Ecto neural progenitor cell (in vitro differentiated cells): ENCODE measurements at places on chromosomes 3 and 15.

GRCh38 chr3:76111808-76112207 is 326.5 kb upstream of the ZNF717 start:
- DNase-seq = no peak

- no peak for DNase-seq
Measured at GRCh38 chr3:53103397-53104296, 26.6 kb downstream of the RFT1 start.

DNA sequence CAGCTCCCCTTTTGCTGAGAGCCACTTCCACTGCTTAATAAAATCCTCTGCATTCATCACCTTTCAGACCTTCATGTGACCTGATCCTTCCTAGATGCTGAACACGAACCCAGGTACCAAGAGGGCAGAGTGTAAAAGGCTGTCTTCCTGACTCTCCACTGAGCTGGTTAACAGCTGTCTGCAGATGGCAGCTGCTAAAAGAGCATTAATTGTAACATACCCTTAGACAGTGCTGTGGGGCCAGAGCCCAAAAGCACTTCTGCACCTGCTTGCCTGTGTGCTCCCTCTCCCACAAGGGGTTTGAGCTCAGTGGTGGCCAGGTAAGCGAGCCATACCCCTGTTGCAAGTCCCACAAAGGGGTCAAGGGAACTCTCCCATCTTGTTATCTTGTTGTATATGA is 187.3 kb downstream of the UBE2E2 start:
- DNase-seq = no peak

DNA sequence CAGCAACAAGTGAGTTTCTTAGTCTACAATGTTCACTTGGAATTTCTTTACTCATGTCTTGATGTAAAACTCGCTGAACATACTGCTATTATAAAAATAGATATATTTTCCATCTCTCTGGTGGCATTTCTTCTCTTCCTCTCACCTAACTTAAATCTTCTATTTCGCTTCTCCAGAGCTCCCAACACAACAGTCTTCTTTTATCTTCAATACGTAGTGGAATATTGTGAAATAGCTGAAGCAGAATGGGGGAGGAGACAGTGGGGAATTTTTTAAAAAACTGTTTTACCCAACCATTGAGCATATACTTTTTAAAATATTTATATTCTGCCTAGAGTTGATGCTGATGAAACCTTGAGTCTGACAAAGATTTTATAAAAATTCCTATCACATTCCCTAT is 548.5 kb downstream of the RBMS3 start:
- no peak for DNase-seq

GRCh38 chr3:39638301-39638700 is 170.8 kb downstream of the MOBP start:
- DNase-seq = no peak

DNA sequence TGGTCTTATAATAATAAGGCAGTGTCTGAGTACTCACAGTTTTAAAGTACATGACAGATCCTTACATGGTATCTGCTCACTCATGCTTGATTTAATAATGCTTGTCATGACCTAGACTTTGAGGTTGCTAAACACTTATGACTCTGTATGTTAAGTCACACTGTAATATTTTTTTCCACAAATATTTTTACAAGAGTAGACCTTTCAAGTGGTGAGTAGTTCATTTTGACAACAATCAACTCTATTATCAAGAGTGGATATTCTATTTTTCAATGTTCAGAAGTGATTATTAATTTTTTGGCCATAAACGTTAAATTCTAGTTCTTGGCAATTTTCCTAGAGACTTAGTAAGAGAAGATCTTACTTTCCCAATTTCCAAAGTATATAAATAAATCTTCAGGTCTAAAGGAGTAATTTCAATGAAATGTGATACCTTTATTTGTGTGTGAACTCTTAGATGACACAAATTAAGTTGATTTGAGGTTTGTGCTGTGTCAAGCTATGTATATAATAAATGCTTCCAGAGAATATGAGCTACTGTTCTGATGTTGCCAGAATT is 104.5 kb downstream of the NLGN1 start:
- no peak for DNase-seq

GRCh38 chr15:89836267-89837133 is 21.8 kb upstream of the ANPEP start:
- DNase-seq = no peak

GRCh38 chr15:62337934-62338333 is 172.8 kb upstream of the C2CD4B start:
- no peak for DNase-seq

GRCh38 chr3:19489936-19490335 is 341.6 kb downstream of the KCNH8 start:
- DNase-seq = no peak

GRCh38 chr3:180829409-180830405 is 82.8 kb upstream of the FXR1 start:
- DNase-seq = no peak

- DNase-seq = no peak
Measured at GRCh38 chr3:142958707-142959106, 4.8 kb downstream of the PAQR9 start.

DNA sequence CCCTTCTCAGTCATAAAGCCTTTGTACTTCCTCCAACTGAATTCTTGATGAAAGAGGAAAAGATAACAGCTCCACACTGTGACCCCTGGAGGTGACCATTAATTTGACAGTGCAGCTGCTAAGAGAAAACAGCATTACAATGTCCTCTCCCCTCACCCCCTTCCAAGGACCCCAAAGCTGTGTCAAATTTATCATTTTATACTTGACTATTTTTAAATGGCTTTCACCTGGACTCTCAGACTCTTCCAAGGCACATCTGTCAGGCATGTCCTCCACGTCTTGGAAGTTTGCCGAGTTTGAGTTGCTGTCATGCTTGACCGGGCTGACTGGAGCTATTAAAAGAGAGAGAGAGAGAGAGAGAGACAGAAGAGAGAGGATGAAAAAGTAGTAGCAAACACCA is 236.5 kb downstream of the WDR72 start:
- DNase-seq = no peak

DNA sequence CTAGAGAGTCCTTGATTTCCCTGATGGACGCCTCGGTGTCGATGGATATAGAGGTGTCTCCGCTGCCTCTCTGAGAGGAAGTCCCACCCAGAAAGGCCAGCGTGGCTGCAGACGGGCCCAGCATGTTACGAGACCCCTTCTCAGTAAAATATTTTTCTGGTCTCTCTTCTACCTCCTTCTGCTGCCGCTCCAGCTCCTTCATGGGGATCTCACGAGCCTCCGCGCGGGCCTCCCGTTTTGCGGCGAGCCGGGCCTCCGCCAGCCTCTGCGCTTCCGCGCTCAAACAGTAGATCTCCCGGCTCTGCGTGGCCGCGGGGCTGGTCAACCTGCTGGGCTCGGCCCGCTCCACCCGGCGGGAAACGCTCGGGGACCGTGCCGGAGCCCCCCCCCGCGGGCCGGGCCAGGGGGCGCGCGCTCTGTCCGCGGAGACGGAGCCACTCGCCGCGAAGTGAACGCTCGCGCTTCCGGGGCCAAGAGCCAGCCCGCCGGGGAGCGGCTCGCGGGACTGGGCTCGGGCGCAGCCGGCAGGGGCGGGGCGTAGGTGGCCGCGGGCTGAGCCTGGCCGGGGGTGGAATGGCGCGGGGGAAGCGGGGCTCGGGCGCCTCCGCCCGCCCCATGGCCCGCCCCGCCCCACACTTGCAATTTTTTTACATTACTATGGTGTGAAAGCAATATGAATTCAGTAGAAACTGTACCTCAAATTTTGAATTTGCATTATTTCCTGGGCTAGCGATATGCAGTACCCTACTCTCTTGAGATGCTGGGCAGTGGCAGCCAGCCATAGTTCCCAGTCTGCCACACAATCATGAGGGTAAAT is 10.2 kb upstream of the KCNMB3 start:
- peak; percentile 77 for DNase-seq

DNA sequence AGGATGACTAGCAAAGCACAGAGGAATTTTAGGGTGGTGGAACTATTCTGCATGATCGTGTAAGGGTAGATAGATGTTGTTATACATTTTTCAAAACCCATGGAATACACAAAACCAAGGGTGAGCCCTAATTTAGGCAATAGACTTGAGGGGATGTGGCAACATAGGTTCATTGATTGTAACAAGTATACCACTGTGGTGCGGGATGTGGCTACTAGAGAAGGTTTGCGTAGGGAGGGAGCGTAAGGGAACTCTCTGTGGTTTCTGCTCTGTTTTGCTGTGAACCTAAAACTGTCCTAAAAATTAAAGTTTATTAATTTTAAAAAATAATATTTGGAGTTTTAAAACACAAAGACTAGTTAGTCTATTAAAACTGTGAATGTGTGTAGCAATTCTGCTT is 202.8 kb downstream of the PLCL2 start:
- no peak for DNase-seq

DNA sequence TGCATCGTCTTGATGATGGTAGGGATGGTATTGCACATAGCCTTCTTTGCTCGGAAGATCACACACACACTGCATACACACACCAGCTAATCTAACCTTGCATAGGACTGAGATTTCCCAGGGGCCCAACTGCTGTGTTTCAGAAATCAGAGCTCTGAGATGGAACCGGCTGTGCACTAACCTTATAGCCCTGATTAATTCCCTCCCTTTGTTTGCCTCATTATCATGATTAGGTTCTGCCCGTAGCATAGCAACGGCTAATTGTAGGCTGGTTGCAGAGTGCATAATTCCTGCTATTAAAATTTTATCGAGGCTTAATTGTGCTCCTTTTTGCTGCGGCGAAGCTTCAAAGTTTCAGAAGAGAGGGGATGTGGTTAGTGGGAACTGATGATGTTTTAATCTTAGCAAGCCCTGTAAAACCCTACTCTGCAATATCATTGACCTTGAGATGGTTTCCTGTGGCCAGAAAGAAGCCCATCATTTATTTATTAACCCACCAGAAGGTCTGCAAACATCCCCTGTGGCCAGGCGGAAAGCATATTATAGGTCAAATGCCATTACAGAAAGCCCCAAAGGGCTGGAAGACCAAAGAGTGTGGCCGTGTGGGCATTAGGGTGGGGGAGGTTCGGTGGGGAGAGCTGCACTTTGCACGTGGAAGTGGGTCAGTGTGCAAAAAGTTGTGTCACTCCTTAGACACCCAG is 56.2 kb upstream of the GLCE start:
- no peak for DNase-seq
